Activated naive CD8-positive, alpha-beta T cell treated with anti-CD3 and anti-CD28 coated beads, Interleukin-2, amount 50 U/mL, for 16 hours (primary cell): ENCODE measurements at places on chromosomes 13 and 19.

DNA sequence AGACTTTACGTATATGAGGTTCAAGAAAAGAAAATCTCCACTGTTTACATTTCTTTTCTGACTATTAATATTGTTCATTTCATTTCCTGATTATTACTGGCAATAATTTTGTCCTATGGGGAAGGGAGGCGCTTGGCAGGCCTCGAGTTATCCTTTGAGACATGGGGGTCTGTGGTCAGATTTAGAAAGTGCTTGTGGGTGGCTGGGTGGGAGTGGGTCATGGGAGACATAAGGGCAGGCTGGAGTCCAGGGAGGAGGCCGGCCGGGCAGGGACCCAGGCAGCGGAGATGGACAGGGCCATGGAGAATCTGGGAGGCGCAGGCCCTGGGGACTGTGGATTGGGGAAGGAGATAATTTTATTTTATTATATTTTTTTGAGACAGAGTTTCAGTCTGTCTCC is 40.1 kb downstream of the LTBP4 start:
- no peak for DNase-seq

DNA sequence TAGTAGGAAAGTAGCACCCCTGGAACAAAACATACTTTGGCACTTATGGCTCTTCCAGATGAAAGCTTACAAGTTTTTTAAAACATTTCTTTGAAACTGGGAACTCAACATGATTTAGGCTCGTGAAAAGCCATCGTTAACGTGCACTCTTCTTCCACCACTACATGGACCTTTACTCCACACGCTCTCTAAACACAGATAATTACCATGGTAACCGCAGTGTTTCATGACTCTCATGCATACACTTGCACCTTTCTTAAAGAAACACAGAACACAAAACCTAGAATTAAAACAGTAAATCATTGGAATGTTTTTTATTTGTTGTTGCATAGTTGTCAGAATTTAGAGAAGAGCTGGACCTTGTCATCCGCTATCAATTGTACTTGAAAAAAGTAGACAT is 154.3 kb downstream of the FGF9 start:
- no peak for DNase-seq

GRCh38 chr19:47697863-47698609 is 15.2 kb upstream of the EHD2 start:
- DNase-seq = no peak

DNA sequence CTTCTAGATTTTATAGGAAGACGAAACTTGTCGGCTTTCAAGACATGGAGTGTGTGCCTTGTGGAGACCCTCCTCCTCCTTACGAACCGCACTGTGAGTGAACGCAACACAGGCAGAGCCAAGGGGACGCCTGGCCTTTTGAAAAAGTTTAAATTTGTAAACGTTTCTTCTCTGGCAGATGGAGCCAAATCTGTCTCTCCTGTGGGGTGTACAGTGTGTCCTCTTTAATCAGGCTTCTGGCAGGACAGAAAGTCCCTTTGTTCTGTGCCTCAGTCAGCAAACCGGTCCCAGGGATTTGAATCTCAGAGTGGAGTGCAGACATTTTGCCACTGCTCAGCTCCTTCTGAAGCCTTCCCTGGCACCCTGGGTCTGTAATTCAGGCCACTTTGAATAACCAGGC is 56.5 kb downstream of the TNFRSF19 start:
- no peak for DNase-seq

DNA sequence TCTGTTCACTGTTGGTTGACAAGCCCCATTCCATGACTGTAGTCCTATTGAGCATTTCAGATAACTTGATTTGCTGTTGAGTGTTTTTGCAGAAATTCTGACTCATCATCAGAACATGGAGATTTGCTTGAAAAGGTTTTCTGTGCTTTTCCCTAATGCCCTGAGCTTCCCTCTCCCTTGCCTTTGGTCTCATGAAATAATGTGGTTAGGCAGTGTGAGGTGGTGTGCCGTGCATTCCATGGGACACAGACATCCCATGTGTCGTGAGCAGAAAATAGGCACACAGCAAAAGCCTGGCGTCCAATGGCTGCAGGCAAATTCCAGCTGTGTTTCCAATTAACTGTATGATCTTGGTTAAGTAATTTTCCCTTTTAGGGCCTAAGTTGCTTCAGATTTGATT is 197.4 kb downstream of the DLEU7 start:
- DNase-seq = no peak

DNA sequence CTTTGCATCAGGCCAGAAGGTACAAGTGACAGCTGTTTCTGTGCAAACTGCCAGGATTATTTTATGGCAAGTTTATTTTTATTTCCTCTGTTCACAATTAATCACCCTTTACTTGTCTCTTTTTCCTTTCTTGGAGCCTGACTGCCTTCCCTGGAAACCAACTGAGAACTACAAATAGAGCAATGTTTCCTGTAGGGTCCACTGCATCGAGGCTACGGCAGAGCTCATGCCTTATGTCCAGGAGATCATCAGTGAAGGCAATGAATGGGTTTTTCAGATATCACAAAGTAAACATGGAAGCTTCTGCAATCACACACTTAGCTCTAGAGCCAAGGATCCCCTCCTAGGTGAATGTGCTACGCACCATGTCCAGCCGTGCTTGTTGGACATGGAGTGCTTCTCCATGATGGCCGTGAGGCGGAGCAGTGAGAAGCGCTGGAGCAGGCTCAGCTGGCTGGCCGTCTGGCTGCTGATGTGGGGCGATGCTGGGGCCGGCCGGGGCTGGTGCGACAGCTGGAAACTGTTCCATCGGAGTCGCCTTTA is 110.9 kb downstream of the KL start:
- no peak for DNase-seq

GRCh38 chr13:72911981-72912380 is 130.0 kb downstream of the PIBF1 start:
- no peak for DNase-seq

DNA sequence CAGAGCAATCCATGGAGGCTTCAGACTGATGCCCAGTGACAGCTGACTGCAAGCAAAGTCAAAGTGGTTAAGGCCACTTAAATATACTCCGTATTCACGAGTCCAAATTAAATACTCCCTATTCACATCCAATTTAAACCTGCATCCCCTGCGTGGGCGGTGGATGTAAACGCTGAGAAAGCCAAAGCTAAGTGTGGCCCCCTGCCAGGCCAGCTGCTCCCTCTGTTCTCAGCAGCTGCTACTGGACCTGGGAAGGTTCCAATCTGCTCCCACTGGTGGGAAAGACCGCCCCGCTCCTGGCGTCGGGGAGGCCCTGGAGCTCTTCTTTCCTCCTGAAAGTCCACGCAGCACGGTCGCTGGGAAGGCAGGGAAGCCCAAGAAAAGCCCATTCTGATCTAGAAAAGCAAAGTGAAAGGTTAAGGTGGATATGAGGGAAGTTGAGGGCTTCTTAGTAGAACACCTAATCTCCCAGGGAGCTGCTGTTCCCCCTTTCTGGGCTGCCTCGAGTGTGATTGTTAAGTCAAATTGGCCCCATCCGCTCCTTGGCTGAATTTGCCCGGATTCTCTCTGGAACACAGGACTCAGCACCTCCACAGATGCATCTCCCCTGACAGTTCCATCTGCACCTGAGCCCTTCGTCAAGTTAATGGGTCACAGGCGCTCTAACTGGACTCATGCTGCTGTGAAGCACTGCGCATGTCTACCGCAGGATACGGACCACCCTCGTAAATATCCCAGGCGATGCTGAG is 205.5 kb downstream of the USP12 start:
- DNase-seq = no peak
